ENCODE measurements at places on chromosomes 13 and 19.

DNA sequence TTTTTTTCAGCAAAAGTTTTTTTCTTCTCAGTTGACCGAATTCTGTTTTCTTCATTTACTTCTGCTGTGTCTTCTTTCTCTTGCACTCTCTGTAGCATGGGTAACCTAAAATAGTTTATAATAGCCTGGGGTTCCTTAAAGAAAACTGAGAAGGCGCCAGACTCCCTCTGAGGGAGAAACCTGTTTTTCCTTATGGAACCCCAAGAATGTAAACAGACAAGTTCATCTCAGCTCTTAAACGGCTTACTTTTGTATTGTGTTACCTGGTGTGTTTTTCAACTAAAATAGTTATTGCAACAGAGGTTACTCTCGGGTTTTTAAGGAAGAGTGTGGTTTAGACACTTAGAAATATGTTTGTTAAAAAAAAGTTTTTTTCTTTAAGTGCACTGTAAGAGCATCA, 23.8 kb upstream of the TM9SF2 start:
- DNase-seq: no peak

DNA sequence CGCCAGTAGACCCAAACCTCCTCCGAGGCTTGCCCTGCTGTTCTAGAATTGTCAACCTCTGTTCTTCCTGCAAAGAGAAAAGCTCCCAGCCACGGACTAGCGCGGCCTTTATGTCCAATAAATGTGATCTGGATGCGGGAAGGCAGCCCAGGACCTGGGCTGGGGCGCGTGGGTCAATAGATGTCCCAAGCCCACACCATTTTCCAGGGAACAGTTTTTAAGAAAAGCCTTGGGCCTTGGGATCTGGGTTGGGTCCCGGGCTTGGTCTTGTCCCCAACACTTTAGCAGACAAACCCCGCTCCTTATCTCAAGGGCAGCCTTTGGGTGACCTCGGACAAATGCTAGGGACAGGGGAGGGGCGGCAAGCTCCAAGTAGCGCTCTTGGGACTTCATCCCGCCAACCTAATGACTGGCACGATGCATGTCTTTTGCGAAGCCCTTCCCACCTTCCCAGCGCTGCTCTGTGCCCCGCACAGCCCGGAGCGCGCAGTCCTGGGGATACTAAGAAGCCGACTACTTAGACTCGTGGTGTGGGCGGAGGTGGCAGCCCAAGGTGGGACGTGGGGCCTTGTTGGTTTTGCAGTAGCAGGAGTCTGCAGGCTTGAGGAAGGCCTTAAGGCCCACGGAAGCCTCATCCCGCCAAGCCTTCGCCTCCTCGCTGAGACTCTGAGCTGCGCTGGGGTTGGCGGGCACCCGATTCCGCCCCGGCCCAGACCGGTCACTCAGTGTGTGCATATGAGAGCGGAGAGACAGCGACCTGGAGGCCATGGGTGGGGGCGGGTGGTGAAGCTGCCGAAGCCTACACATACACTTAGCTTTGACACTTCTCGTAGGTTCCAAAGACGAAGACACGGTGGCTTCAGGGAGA, 10.8 kb downstream of the SOX21 start:
- no peak for DNase-seq

DNA sequence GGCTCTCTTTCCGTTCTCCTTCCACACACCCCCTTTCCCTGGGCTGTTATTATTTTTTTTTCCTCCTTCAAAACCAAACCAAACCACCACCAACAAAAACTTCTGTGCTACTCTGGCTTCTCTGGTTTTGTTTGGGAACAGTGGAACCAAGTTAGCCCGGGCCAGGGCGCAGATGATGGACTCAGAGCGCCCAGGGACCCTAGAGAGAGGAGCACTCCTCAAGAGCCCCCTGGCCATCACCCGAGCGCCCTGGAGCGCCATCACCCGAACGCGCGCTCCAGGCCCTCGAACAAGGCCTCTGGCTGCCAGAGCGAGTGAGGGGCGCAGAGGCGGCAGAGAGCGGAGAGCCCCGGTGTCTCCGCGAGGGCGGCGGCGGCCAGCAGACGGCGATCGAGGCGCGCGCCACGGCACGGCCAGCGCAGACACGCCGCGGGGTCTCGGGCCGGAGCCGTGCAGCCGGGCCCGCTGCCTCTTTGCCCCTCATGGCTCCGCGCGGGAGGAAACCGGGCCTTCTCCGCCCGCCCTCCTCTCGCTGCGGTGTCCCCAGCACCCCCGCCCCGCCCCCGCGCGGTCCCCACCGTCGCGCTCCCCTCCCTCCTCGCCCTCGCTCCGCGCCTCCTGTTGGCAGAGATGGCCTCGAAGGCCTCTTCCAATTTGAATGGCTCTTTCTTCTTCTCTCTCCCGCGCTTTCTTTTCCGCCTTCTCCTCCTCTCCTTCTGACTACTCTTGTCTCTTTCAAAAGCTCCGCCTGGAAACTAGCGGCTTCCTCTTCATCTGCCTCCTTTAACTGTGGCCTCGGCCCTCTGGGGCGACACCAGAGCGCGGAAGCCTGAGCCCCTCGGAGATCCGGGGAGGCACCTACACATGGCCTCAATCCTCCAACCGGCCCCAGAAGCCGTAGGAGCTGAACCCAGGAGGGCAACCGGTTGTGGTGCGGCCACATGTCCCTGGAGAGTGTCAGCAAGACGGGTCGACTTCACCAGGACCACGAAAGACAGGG, 4.1 kb upstream of the SOX1 start:
- no peak for DNase-seq

DNA sequence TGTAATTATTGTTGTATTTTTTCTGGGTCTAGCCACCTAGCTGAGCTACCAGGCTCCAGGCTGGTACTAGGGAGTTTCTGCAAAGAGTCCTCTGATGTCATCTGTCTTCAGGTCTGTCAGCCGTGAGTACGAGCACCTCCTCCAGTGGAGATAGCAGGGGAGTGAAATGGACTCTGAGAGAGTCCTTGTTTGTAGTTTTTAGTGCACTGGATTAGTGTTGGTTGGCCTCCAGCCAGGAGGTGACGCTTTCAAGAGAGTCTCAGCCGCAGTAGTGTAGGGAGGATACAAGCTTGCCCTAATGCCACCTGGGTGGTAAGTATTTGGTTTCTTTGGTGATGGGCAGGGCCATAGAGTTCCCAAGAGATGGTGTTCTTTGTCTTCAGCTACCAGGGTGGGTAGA, 384.8 kb downstream of the SLC7A1 start:
- DNase-seq: no peak

DNA sequence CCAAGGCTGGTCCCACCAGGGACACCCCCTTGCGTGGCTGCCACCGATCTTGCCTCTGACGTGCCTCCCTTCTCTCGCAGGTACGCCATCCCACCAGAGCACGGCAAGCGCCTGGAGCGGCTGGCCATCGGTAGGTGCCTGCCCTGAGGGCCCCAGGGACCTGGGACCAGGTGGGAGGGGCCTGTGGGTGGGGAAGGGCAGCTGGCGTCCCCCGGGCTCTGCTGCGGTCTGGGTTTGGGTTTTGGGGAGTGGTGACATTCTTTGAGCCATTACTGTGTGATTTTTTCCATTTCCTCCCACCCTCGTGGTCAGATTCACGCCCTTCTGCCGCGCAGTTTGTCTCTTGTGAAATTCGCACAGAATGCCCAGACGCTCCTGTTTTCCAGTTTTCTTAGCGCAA, 102.0 kb downstream of the KDM4B start:
- no peak for DNase-seq

DNA sequence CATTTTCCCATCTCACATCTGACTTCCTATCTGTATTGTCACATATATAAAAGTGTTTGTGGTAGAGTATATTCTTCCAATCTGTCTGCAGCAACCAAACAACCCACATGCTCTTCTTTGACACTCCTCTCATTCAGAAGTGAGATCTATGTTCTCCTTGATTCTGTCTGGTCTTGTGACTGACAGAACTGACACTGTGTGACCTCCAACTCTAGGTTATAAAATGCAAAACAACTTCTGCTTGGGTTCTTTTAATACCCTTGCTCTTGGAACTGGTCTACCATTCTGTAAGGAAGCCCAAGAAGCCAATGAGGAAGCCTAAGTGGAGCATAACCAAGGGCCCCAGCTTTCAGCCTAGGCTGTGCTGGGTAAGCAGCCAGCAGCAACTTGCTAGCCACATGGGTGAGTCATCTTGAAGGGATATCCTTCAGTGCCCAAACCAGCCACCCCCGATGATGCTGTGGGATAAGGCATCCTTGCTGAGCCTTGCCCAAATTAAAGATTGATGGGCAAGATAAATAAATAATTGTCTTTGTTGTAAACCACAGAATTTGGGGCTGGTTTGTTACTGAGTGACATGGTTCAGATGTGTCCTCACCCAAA, 18.4 kb upstream of the ITM2B start:
- DNase-seq: no peak

Data from stimulated activated CD4-positive, alpha-beta T cell treated with anti-CD3 and anti-CD28 coated beads, Interleukin-4, amount 100 ng/mL, for 1 hour (primary cell).